ENCODE measurements at places on chromosomes 11 and 22. TPM values are rescaled to one million over a fixed set of nuclear protein-coding genes. Genes with fewer than 3 reads are reported as not detected.

The TKFC gene
- total RNA-seq = 13.9 TPM

The MOGAT2 gene
- total RNA-seq = not detected

The GRAMD1B gene
- total RNA-seq = 1.9 TPM

The MUC5B gene
- not detected for total RNA-seq

The MIAT gene
- 0.16 TPM for total RNA-seq

The HBG1 gene
- not detected for total RNA-seq

The POU2AF3 gene
- total RNA-seq = not detected

The KCNK7 gene
- total RNA-seq = under 0.01 TPM

The FAM181B gene
- not detected for total RNA-seq

The CCDC73 gene
- total RNA-seq = 0.06 TPM

The APOBEC3A gene
- total RNA-seq = not detected

The CDC42BPG gene
- total RNA-seq = 0.16 TPM

All from bladder microvascular endothelial cell (primary cell).